Activated naive CD4-positive, alpha-beta T cell treated with Interleukin-2 at 50 U/mL for 16 hours (primary cell): ENCODE measurements at places on chromosomes 6 and 20.

DNA sequence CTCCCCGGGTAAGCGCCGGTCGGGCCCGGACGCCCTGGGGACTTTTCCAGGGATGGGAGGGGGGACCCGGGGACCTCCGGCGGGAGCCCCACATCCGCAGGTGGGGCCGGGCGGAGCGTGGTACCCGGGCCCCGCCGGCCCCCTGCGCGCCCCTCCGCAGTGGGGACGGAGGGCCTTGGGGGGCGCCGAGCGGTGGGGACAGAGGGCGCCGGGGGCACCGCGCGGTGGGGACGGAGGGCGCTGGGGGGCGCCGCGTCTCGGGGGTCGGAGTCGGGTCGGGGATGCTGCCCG, 270 bp downstream of the PLEKHG1 start:
- DNase-seq: no peak

DNA sequence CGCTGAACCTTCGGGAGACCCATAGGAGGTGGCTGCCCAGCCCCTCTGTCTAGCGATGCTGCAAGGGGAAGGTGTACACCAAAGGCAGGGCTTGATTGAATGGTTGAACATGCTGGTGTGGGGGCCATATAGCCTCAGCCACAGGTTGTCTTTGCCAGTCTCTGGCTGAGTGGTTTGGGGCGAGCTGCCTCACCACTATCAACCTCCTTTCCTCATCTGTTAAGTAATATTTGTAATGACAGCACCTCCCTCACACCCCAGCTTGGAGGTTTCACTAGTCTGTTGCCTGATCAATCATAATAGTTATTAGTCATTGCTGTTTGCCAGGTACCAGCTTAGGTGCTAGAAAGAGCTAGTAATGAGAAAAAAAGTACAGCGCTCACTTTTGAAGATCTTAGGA, 11.8 kb upstream of the ZNF831 start:
- DNase-seq: peak; percentile 65

DNA sequence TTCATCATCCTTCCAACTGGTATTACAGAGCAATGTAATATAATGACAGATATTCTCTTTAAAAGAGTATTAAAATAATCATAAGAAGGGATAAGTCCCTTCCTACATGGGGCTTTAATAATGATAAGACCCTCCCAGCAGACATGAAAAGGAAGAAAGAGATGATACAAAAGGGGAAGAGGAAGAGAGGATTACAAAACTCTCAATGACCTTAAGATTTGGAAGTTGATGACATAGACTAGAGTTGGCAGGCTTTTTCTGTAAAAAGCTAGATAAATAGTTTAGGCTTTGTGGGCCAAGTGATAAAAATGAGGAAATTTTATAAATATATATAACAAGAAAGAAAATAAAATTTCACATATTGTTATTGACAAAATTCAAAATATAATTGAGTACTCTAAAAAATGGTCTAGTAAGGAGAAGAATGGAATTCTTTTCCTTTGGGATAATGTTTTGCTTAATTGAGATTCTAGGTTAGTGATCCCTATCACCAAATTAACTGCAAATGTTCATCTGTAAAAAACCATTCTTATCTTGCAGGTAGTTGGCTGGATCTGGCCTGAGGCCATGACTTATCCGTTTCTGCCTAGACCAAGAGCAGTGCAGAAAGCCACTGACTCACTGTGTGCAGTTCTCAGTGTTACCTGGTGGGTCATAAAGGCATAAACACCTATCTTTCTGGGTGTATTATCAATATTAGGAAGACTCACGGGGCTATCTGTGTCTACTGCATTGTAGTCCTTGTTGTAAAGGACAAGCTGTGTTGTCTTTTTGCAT, 11.0 kb downstream of the RIPOR2 start:
- peak; percentile 45 for DNase-seq

DNA sequence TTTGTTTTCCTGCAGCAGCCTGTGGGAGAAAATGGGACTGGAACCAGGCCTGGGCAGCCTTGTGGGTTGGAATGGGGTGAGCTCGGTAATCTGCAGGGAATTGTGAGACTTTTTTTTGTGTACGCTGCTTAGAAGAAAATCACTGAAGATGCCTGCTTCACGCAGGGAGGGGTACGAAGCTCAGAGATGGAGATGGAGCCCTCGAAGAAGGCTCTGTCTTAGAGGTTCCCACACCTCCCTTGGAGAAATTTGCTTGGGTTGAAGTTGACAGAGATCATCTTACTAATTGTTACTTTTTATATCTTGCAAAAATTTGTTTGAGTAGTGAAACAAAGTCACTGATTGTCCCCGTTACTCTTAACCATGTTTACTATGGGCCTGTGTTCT, 894 bp downstream of the PYGB start:
- no peak for DNase-seq

GRCh38 chr6:154138793-154139192, 99.8 kb downstream of the OPRM1 start:
- no peak for DNase-seq

- no peak for DNase-seq
Measured at GRCh38 chr6:73712535-73713173, 16.7 kb downstream of the CD109 start.

GRCh38 chr20:43925801-43926200, 11.1 kb downstream of the TOX2 start:
- DNase-seq: no peak

- DNase-seq: no peak
Measured at GRCh38 chr6:52310932-52311331, 26.4 kb upstream of the MCM3 start.

DNA sequence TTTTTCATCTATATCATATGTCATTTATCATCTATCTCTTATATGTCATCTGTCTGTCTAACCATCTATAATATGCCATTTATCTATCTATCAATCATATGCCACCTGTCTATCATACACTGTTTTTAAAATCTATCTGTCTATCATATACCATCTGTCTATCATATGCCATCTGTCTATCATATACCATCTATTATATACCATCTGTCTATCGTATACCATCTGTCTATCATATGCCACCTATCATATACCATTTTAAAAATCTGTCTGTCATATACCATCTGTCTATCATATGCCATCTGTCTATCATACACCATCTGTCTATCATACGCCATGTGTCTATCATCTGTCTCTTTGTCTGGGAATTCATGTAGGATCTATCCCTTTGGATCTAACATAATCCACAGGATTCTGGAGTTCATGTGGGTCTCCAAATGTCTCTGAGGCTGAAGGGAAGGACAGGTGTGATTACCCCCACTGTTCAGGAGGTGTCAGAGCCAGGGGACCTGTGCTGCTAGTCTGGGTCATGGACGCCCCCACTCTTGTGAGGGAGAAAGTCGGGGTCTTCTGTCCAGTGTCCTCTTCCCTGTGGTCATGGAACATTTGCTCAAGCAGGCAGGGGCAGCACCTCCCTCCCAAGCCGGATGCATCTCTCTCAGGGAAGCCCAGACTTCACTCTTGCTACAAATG, 36.9 kb upstream of the FRMD1 start:
- DNase-seq: no peak

- no peak for DNase-seq
Measured at GRCh38 chr20:57788936-57789613, 79.3 kb upstream of the PMEPA1 start.

GRCh38 chr6:20069021-20069522, 143.2 kb downstream of the MBOAT1 start:
- no peak for DNase-seq

DNA sequence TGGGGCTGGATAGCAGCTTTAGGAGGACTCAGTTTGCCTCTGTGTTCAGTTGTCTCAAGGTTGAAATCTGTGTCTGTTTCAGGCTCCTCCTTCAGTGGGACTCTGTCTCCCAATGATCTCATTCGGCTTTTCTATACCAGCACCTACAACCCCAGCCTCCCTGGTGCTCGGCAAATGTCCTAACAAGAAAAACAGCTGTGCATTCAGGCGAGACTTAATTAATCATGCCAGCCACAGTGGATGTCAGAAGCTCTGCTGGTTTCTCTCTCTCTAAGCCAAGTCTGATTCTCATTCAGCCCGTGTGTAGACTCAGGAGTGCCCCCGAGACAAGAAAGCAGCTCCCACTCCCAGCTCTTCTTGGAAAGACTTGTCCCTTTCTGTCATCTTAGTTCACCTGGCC, 46.8 kb downstream of the SUN5 start:
- no peak for DNase-seq

DNA sequence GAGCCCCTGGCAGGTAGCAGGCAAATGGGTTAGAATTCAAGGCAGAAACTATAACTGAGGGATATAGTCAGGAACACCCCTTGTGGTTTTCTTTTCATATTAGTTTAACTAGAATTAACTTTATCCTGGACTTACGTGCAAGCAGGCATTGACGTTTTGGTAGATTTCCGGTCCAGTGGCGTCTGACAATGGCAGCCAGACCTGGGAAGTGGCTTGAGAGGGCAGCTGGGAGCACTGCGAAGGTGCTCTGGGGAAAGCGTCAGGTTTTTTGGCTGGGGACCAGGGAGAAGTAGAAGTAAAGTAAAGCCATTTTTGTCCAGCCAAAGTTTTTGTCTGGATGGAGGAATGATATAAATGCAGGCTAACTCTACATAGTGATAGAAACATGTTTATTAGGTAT, 8.4 kb upstream of the ACSS1 start:
- no peak for DNase-seq

- DNase-seq: peak; percentile 25
Measured at GRCh38 chr6:13762611-13763441, 51.2 kb upstream of the RANBP9 start.

GRCh38 chr6:142444376-142444775, 142.6 kb downstream of the ADGRG6 start:
- no peak for DNase-seq

DNA sequence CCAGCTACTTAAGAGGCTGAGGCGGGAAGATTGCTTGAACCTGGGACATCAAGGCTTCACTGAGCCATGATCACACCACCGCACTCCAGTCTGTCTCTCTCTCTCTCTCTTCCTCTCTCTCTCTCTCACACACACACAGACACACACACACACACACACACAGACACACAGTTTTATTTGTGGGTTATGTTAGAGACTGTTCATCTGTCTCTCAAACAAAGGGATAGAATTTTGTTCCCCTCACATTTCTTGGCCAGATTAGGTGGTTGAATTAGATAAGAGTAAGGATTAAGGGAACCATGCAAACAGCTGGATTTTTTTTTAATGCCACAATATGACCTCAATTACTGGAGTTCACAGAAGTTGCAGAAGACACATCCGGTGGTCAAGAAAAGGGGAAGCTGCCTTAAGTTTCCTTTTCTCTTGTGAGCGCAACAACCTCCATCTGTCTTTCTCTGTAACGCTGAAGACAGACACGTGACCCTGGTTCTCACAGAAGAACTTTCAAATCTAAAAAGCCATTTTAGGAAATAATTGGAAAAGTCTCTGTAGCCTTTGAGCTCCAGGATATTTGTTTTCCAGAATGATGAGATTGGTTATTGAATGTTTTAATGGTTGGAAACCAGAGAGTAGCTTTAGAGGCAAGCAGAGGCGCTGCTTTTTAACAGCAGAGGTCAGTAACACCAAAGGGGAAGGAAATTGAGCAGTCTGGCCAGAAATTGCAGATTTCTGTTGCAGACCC, 32.9 kb upstream of the LGSN start:
- no peak for DNase-seq

- DNase-seq: peak; percentile 32
Measured at GRCh38 chr6:53647462-53648094, 18.0 kb downstream of the KLHL31 start.

DNA sequence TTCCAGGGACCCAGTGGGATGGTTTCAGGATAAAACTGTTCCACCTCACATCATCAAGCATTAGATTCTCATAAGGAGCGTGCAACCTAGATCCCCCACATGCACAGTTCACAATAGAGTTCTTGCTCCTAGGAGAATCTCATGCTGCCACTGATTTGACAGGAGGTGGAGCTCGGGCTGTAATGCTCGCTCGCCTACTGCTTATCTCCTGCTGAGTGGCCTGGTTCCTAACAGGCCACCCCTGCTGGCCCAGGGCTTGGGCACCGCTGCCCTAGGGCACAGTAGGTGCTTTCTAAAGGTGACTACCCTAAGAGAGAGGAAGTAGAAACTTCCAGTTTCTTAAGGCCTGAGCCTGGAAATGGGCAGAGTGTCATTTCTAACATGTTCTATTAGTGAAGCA, 656.9 kb downstream of the PRKN start:
- DNase-seq: no peak

- no peak for DNase-seq
Measured at GRCh38 chr6:73074175-73074574, 151.1 kb downstream of the KHDC1L start.

- DNase-seq: no peak
Measured at GRCh38 chr20:48105526-48105925, 320.2 kb upstream of the SULF2 start.

DNA sequence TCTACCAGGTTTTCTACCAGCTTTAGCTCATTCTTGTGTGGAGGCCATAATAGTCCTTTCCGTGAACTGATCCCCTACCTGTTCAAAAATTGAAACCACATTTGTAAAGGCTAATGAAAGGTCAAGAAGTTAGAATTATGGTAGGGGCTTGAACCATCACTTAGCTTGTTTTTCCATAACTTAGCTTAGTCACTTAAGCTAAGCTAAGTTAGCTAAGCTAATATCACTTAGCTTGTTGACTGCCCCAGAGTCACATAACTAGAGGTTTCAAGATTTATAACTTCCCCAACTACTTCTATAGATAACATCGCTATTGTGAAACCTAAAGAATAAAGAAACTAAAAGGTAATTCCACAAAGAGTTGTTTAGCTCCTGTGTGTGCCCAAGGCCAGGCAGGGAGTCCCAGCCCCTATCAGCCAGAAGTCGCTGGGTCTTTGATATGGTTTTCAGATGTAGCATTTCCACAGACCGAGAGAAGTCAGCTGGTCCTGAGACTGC, 131.8 kb downstream of the VEGFA start:
- no peak for DNase-seq

- no peak for DNase-seq
Measured at GRCh38 chr6:146028851-146029572, at the start of gene GRM1. GRM1 (plus strand) TSS chr6:146029062; CDS start chr6:146029518, 456 bp downstream.

DNA sequence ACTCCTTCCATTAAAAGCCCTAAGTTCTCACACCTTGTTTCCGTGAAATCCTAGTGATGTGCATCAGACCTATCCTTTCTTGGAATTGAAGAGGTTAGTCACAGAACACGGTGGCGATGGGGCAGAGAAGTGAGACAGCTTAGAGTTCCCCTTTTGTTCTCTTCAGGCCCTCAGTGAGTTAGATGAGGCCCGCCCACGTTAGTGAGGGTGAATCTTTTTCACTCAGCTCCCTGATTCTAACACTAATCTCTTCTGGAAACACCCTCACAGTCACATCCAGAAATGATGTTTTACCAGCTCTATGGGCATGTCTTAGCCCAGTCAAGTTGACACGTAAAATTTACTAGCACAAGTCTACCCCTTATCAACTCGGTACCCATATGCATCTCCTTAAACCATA, 172.7 kb upstream of the NOX3 start:
- DNase-seq: peak; percentile 53

DNA sequence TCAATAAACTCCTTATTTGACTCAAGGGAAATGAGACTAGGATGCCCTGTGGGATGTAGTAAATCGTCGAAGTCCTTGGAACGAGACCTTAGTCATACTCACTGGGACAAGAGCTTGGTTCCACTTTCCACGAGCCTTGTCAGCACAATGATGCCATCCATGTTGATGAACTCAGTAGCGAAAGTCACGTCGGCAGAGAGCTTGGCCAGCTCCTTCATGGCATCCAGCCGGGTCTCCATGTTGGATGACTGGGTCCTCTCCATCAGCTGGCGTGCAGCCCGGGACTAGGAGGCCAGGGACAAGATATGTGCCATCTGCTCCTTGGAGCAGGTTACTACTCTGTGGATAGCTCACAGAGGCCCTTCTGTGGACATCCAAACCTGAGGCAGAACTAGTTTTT, 17.5 kb downstream of the ELMO2 start:
- no peak for DNase-seq

- DNase-seq: peak; percentile 43
Measured at GRCh38 chr6:125191916-125192609, 38.5 kb downstream of the TPD52L1 start.

- DNase-seq: no peak
Measured at GRCh38 chr6:155077784-155078183, 82.7 kb downstream of the TIAM2 start.
